ENCODE measurements at places on chromosomes 1 and 21.
A peak's percentile ranks its signal among the peaks of the same experiment; 100 is the strongest.

- no peak for DNase-seq
Measured at GRCh38 chr1:183303901-183304300, 114.3 kb downstream of the NMNAT2 start.

DNA sequence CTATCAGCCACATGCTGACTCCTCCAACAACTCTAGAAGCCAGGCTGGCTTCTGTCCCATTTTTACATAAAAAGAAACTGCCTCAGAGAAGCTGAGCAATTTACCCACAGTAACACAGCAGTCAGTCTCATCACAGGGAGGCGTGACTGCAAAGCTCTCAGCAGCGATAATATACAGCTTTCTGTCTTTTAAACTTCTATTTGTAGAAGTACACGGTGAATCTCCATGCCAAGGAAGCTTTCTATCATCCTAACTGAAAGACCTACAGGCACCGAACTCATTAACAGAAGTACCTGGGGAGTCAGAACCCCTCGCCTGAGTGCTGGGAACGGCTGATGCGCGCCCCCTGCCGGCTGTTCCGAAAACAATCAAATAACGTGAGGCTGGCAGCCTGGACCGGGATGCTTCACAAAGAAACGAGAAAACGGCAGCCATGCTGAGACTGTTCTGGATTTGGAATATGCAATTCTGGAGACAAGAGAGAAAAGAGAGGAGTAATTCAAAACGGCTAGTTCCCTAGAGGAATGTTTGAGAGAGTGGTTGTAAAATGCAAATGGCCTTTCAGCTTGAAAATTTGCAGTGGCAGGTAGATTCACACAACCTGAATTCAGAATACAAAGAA lies 43.5 kb upstream of the RAB4A start:
- DNase-seq, result peak; percentile 82

GRCh38 chr1:20740781-20741180 lies 8.3 kb upstream of the SH2D5 start:
- DNase-seq, result no peak

- DNase-seq, result no peak
Measured at GRCh38 chr1:182761396-182762395, 27.9 kb upstream of the NPL start.

GRCh38 chr1:9281908-9282695 lies 10.6 kb upstream of the SPSB1 start:
- no peak for DNase-seq
